ENCODE measurements at places on chromosomes 7 and 10. TPM values are rescaled to one million over a fixed set of nuclear protein-coding genes. Genes with fewer than 3 reads are reported as not detected.

The ACHE gene
- total RNA-seq: 2.5 TPM

The UTF1 gene
- total RNA-seq: not detected

The ANKRD1 gene
- 6.5 TPM for total RNA-seq

The RPEL1 gene
- 0.07 TPM for total RNA-seq

The MARCHF5 gene
- 34.7 TPM for total RNA-seq

The CPXM2 gene
- not detected for total RNA-seq

The PGAM2 gene
- total RNA-seq: not detected

The GHRHR gene
- total RNA-seq: not detected

The VGF gene
- 26.2 TPM for total RNA-seq

The RET gene
- 0.52 TPM for total RNA-seq

The HOXA10 gene
- total RNA-seq: 6.8 TPM

The CALD1 gene
- 69.3 TPM for total RNA-seq

The ADAM12 gene
- total RNA-seq: 5.4 TPM

The FZD8 gene
- 7.2 TPM for total RNA-seq

The KCNMA1 gene
- 76.7 TPM for total RNA-seq

The ADIRF gene
- total RNA-seq: not detected

The TCAF2 gene
- total RNA-seq: 0.41 TPM

The PRLHR gene
- not detected for total RNA-seq

The PRKCQ gene
- total RNA-seq: 4.0 TPM

Data from A549 treated with CORT108297 at 1 μM for 4 hours (cell line).